Ecto neural progenitor cell (in vitro differentiated cells): ENCODE measurements at places on chromosomes 1 and 21.

DNA sequence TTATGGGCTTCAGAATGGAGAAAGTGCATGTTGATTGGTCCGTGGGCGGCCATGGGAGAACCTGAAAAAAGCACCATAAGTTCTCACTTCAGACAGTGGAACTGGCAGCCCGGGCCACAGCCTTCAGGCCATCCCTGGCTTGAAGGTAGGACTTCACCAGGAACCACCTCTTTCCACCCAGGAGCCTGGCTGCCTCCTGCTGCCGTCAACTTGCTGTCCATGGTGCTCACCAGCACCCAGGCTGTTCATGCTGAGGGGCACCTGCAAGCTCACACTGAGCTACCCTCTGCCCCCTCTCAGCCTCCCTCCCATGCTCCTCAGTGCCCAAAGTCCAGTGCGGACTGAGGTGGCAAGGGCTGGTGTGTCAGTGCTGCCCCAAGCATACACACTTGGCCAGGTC lies 12.9 kb upstream of the FNBP1L start:
- no peak for DNase-seq

GRCh38 chr1:86692641-86693040 lies 11.7 kb upstream of the SH3GLB1 start:
- DNase-seq: no peak

DNA sequence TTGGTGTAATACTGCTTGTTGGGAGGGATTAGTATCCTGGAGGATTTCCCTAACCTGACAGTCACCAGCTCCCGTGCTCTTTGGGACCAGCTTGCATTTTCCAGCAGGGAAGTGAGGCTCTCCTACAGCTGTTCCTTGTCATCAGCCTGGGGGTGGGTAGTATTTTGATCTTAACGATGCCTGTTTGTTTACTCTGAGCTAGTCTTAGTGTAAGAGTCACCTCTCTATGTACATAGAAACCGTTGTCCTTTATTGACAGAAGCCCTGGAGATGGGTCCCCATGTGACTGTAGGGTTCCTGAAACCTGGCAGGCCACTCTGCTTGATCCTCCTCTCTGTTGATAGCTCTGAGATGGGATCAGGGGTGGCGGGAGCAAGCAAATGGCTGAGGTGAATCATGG lies 58.0 kb downstream of the ACP6 start:
- no peak for DNase-seq

DNA sequence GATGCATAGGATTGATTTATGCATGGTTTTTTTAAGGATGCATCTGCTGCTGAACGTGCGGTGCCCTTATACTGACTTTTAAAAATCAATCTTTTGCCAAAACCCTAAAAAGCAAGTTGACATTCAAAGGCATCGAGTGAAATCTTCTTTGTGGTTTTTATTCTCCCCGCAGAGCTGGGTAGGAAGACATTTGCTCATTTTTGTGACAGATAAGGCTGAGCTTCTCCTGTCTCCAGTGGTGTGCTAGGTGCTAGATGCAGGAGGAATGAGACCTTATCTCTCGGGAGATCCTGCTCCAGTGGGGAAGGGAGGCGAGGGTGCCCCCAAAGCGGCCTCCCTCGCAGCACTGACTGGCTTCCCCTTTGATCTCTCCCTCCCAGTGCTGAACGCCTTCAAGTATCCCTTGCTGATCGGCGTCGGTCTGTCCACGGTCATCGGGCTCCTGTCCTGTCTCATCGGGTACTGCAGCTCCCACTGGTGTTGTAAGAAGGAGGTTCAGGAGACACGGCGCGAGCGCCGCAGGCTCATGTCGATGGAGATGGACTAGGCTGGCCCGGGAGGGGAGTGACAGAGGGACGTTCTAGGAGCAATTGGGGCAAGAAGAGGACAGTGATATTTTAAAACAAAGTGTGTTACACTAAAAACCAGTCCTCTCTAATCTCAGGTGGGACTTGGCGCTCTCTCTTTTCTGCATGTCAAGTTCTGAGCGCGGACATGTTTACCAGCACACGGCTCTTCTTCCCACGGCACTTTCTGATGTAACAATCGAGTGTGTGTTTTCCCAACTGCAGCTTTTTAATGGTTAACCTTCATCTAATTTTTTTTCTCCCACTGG lies 14.9 kb upstream of the CD101 start:
- no peak for DNase-seq

- DNase-seq: no peak
Observed at GRCh38 chr1:2152954-2153353, 41.6 kb downstream of the FAAP20 start.

GRCh38 chr1:169468982-169469381 lies 16.8 kb downstream of the SLC19A2 start:
- no peak for DNase-seq

GRCh38 chr1:9438431-9439073 lies 100.7 kb upstream of the SLC25A33 start:
- DNase-seq: no peak

GRCh38 chr1:153527683-153528040 lies 8.1 kb downstream of the S100A6 start:
- peak; percentile 29 for DNase-seq

GRCh38 chr1:233114860-233115259 lies 164.4 kb downstream of the NTPCR start:
- no peak for DNase-seq

- DNase-seq: no peak
Observed at GRCh38 chr1:96660503-96660902, 61.1 kb upstream of the PTBP2 start.

DNA sequence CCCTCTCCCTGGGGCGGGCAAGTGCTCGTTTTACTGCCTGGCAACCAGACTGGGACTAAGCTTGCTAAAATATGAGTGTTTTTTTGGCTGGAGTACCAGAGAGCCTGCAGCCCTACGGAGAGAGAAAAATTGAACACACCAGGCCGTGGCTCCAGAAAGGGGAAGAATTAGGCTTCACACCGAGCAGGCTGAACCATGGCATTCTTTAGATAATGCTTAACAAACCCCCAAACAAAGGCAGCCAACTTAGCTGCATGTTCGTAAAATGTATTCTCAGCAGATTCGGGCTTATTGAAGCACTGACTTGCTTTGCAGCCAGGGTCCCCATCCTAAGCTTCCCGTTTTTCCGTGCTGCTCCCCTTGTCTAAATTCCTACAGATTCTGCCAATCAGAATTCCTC lies 76.6 kb downstream of the LMX1A start:
- DNase-seq: peak; percentile 59

GRCh38 chr1:227779021-227779441 lies 36.4 kb upstream of the PRSS38 start:
- DNase-seq: no peak

DNA sequence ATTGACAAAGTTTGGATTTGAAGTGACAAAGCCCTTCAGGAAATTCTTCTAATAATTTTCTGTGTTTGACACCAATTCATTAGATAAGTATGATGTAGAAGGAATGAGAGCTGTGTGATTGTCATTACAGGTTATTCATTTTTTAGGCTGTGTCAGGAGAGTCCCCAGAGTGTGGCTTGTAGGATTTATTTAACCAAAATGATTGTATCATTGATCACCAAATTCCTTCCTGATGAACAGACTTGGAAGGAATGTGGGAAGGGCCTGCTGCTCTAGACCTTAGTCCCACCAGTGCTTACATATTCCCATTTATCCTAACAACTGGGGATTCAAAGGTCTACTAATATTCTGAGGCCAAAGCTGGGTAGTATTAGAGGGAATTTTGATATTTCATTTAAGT lies 383.3 kb upstream of the KAZN start:
- no peak for DNase-seq

DNA sequence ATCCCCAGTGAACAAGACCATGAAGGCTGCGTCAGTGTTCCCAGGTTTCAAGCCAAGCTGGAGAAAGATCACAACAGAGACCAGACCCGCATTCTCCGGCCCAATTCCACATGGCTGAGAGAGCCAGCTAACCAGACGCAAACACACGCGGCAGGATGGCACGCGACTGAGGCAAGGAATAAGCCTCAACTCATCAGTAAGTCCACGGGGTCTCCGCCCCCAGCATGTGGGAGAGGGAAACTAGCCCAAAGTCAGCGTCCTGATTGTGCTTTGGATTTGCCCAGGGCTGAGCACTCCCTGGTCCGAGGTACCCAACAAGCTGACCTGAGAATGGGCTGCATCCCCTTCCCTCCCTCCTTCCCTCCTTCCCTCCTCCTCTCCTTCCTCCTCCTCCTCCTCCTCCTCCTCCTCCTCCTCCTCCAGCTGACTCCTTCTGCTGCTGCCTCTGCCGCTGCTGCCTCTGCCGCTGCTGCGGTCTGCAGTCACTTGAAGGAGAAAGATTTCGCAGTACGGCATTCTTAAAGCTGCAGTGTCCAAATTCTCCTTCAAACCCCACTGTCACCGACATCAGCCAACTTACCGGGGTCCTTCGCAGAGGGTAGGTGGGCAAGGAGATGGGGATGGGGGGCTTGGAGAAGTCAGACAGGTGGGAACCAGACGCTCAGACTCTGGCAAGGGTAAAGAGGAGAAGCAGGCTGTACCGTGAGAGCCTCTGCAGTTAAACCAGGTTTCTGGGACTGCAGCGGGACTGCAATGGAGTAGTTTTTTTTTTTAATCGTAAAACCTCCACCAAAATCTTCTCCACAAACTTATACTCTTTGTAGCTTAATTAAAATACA lies 33.0 kb upstream of the H6PD start:
- DNase-seq: peak; percentile 63

GRCh38 chr1:30697571-30698376 lies 25.6 kb downstream of the MATN1 start:
- no peak for DNase-seq

GRCh38 chr1:30103708-30104411 lies 619.5 kb downstream of the MATN1 start:
- DNase-seq: no peak
